ENCODE measurements at places on chromosomes 11 and 22. TPM values are rescaled to one million over a fixed set of nuclear protein-coding genes. Genes with fewer than 3 reads are reported as not detected.

The MMP11 gene
- polyA plus RNA-seq = 12.8 TPM

The PGA3 gene
- polyA plus RNA-seq = 1.0 TPM

The LRRC55 gene
- 0.04 TPM for polyA plus RNA-seq

The OR2D2 gene
- polyA plus RNA-seq = not detected

The PAK1 gene
- polyA plus RNA-seq = 2.4 TPM

The APOA5 gene
- polyA plus RNA-seq = not detected

The SLC22A8 gene
- not detected for polyA plus RNA-seq

The DEFB131B gene
- polyA plus RNA-seq = not detected

The OR5AN1 gene
- polyA plus RNA-seq = not detected

The ARL2 gene
- 115 TPM for polyA plus RNA-seq

The ATG16L2 gene
- polyA plus RNA-seq = 66.9 TPM

The DNAJB7 gene
- polyA plus RNA-seq = not detected

GRCh38 chr11:17221968-17222367 is 14.2 kb upstream of the PIK3C2A start:
- DNase-seq = no peak

- DNase-seq = peak; percentile 31
Observed at GRCh38 chr11:102733232-102733875, 8.6 kb upstream of the MMP8 start.

GRCh38 chr11:31806186-31806927 is 4.8 kb downstream of the PAX6 start:
- no peak for DNase-seq

- no peak for DNase-seq
Observed at GRCh38 chr11:109209572-109209971, 212.4 kb upstream of the C11orf87 start.

DNA sequence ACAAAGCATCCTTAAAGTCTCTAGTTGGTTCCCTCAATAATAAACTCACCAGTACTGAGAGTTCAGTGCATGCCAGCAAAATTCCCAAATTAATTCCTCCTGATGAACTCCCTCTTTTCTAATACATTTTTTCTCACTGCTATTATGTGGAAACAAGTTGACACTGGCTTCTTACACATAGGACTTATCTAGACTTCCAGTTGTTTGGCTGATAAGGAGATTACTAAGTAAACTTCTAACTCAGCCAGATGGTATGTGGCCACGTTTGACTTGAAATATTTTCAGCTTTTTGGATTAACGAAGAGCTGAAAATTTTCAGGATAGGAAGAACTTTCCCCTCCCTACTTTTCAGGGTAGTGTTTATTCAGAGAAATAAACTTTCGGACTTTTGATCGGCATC is 1154.2 kb upstream of the TENM4 start:
- no peak for DNase-seq

GRCh38 chr11:46119352-46120216 is 1.7 kb downstream of the PHF21A start:
- DNase-seq = peak; percentile 66

- peak; percentile 87 for DNase-seq
Observed at GRCh38 chr11:19679952-19680828, 32.4 kb upstream of the NAV2 start.

DNA sequence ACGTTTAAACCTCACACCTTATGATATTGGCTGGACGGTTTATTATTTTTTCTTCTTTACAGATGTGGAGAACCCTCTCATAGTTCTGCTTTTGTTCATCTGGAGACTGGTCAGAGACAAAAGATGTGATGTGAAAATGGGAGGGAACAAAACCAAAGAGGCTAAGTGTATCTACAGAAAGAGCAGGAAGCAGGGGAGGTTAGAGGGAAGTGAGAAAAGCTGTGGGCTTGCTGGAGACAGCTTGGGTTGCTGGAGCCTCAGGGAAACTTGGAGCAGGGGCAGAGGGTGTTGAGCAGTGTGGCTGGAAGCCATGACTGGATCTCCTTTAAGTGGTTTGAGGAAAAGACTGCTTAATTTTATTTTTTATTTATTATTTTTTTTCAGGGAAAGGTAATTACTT is 79.0 kb upstream of the SNX19 start:
- no peak for DNase-seq

- no peak for DNase-seq
Observed at GRCh38 chr11:26632691-26633159, 60.7 kb upstream of the MUC15 start.

DNA sequence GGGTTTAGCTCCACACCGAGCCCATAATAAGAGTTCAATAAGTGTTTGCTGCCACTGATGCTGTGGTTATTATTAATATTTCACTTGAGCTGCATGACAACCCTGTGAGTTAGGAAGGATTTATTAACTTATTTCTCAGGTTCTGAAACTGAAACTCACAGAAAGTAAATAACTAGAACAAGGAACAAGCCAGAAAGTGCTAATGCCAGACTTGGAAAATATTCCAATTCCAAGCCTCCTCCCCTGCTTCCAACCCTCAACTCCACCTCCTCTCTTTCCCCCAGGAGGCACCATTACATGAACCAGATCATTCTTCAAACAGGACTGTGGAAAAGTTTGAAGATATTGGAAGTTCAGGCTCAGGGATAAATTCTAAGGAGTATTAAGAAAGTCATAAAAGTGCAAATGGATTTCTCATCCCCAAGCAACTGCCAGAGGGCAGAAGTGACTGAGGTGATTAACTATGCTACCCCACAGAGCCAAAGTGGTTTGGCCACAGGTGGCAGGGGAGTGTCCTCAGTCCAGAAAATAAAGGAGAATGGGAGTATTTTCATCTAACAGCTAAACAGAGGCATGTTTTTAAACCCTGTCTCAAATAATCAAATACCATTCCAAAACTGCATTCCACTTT is 3.2 kb upstream of the FJX1 start:
- DNase-seq = no peak

- no peak for DNase-seq
Observed at GRCh38 chr22:20025401-20026203, 4.7 kb downstream of the TANGO2 start.

DNA sequence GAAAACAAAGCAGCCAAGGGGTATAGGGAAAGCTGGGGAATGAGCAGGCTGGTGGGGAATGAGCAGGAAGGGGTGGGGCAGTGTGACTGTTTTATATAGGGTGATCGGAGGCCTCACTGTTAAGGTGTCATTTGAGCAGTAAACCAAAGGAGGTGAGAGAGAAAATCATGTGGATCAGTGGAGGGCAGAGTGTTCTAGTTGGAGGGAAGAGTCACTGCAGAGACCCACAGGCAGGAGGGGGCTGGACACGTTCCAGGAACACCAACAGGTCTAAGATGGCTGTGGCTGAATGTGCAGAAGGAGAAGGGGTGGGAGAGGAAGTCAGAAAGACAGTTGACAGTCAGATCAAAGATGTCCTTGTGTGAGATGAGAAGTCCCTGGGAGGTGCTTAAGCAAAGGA is 103.8 kb downstream of the ENTHD1 start:
- DNase-seq = no peak

DNA sequence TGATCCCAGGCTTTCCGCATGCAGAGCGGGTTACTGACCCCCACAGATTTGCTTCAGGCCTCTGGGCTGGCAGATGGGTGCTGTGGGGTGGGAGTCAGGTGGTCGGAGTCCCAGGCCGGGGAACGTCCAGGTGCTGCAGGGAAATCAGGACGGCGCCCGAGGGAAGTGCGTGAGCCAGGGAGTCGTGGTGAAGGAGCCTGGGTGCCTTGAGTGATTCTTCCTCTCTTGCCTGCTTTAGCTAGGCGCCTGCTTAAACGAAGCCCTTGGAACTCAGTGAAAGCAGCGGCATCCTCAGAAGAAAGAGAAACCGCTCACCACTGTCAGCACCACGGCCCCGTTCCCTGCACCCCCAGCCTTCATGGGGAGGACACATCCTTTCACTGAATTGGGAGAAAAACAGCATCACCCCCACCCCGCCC is 455.6 kb downstream of the BRD1 start:
- DNase-seq = no peak

DNA sequence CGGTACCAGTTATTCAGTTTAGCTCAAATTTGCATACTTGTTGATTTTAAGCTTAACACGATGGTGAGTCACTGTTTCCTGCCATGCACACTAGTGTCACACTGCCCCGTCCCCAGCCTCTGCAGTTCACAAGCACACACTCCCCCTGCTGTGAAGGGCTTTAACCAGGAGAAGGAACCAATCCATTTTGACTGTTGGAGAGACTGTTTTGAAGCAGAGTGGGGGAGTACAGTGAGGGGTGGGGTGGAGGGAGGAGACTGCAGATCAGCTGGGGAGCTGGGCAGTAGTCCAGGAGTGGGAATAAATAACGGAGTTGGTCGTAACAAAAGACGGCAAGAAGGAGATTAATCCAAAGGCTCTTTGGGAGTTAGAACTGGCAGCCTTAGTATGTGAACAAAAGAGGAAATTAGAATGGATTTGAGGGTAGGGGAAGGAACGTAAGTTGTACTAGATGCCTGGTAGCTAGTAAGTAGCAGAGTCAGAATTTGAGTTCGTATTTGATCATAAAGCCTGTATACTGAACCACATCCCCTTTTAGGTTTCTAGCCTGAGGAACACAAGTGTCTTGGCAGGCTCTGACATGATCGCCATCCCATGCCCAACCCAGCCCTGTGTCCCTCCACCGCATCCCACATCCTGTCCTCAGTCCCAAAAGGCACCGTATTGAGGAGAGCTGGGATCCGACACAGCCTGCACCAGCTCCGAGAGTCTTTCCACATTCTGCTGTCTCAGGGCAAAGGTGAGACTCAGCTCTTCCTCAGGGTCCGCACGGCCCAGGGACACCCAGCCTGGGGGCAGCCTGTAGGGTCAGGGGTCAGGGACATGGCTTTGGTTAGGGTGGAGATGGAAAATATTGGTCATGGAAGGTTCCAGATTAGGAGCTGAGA is 862 bp downstream of the TPP1 start:
- peak; percentile 57 for DNase-seq

GRCh38 chr11:61132646-61133045 is 28.6 kb downstream of the VPS37C start:
- no peak for DNase-seq

- no peak for DNase-seq
Observed at GRCh38 chr22:29804985-29805384, 33.1 kb downstream of the ASCC2 start.

GRCh38 chr11:11171854-11172253 is 181.2 kb downstream of the CSNK2A3 start:
- DNase-seq = no peak

- no peak for DNase-seq
Observed at GRCh38 chr22:37638391-37639069, 939 bp upstream of the SH3BP1 start.

- DNase-seq = no peak
Observed at GRCh38 chr11:46183819-46184218, 62.6 kb upstream of the PHF21A start.

DNA sequence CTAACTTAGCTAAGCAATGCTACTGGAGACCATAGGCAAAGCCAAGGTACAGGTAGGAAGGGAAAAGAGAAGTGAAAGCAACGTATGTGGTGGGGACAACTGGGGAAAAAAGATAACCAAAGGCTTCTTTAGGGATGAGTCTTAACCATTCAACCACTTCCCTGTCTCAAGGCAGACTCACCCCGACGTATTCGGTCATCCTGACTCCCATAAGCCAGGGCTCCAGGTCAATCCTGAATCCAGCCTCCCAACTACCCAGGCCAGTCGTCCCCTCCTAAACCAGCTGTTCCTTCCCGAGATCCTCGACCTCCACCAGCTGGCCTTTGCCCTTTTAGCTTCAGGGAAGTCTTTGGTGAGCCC is 330 bp downstream of the ACP2 start:
- no peak for DNase-seq

DNA sequence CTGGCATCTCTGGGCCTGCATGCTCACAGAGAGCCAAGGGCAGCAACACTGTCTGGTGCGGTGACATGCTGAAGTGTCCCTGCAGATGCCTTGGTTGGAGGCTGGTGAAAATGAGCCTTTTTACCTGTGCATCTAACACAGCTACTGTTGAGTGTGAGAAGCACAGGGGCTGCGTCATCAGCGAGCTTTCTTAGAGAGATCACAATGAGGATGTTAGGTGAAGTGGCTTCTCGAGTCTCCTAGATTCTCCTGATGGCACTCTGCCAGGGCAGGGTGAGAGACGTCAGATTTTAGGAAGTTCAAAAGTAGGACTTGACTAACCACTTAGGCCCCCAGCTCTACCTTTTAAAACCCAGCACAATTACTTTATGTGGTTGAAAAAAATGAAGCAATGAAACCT is 3.6 kb upstream of the SLC15A3 start:
- no peak for DNase-seq

DNA sequence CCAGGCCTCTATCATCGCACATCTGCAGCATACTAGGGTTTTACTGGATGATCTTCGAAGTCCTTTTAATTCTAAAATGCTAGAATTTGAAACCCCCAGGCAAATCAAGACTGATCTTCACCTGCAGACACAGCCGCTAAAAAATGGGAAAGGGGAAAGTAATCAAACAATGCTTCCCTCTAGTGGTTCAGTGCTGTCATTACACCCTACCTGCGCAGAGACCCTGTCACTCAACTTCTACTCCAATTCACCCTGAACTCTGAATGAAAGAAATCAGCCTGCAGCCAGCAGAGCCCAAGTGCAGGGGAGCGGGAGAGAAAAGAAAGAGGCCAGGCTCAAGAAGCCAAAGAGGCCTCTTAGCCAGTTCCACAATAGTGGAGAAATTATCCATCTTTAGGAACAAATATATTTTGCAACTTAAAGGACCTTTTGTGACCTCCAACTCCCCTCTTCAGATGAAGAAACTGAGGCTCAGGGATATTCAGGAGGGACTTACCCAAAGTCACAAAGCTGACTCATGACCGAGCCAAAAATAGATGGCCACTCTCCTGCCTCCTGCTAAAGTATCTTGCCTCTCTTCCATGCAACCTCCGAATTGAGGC is 33.0 kb downstream of the SERGEF start:
- DNase-seq = no peak

DNA sequence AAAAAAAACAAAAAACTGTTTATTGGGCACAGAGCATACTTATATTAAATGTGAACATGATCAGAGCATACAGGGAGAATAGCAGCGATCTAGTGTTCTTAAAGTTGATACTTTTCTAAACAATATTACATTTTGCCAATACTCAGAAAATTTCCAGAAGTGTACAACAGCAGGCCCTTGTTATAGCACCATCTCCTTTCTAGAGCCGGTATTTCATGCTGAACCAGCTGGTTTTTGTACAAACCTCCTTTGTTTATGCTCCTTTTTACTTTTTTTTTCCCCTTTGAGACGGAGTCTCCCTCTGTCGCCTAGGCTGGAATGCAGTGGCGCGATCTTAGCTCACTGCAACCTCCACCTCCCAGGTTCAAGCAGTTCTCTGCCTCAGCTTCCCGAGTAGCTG is 90.7 kb downstream of the PPP6R3 start:
- no peak for DNase-seq

Data from heart right ventricle (tissue), 16 donors.